Activated CD8-positive, alpha-beta memory T cell treated with anti-CD3 and anti-CD28 coated beads, Interleukin-2, amount 50 U/mL, for 48 hours (primary cell): ENCODE measurements at places on chromosomes 2 and 18.

GRCh38 chr2:237527233-237527632, 39.1 kb upstream of the PRLH start:
- no peak for DNase-seq

GRCh38 chr2:152587187-152587947, 129.9 kb downstream of the PRPF40A start:
- DNase-seq, result no peak

DNA sequence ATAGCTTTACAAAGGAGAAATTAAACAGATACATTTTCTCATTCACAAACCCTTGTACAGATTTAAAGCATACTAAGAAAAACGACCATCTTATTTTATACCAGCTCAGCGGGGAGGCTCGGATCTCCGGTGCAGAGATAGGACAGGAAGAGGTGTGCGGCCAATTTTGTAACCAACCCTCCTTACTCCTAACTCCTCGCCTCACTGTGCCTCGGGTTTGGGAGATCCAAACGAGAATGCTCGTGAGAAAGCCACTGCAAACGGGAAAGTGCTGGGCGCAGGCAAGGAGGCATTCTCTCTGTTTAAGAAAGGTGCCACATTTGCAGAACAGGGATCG, 1.2 kb downstream of the KDSR start:
- DNase-seq, result peak; percentile 57

- no peak for DNase-seq
Measured at GRCh38 chr2:174376967-174377366, 18.6 kb upstream of the SCRN3 start.

GRCh38 chr2:236512902-236513435, 56.7 kb upstream of the ACKR3 start:
- DNase-seq, result peak; percentile 76

DNA sequence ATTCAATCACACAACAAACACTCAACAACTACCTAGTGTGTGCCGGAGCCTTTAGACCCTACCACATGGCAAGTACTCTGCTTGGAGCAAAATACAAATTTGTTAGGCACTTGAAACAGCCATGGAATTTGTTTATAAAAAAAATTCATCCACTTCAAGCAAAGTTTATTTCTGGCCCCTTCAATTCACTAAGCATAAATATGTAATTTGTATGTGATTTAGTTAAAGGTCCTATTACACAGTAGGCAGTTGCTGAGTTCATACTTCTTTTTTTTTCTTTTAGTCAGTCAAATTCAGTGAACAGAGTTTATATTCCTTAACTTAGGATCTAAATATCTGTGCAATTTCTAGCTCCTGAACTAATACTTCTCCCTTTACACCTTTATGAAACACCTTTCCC, 22.5 kb downstream of the GCFC2 start:
- DNase-seq, result no peak

DNA sequence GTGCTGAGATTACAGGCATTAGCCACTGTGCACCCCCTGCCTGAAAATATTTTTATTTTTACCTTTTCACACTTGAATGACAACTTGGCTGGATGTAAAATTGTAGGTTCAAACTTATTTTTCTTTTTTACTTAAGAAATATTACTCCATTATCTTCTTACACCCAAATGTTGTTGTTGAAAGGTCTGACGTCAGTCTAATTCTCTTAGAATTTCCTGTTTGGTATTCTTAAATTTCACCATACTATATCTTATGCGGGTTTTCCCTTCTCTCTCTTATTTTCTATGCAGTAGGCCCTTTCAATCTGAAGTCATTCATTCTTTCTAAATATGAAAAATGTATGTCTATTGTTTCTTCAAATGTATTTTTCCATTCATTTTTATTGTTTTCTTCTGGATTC, 29.1 kb upstream of the RAB11FIP5 start:
- DNase-seq, result no peak

GRCh38 chr2:17107151-17107550, 411.1 kb downstream of the RAD51AP2 start:
- no peak for DNase-seq

GRCh38 chr2:157875641-157876065, 477 bp downstream of the ACVR1 start:
- peak; percentile 82 for DNase-seq

GRCh38 chr18:8980918-8981317, 121.6 kb upstream of the NDUFV2 start:
- DNase-seq, result no peak

DNA sequence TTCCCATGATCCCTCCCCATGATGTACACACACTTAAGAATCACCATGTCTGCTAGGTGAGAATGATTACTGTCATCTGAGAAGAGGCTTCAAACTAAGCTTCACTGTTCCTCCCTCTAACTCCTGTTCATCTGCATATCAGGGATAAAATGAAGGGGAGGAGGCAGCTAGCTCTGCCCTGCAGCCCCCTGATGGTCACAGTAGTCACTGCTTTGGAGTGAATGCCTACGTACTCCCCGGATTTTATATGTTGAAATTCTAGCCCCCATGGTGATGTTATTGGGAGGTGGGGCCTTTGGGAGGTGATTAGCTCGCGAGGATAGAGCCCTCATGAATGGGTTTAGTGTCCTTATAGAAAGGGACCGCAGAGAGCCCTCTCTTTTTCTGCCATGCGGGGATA, 156.4 kb downstream of the NCKAP5 start:
- no peak for DNase-seq

DNA sequence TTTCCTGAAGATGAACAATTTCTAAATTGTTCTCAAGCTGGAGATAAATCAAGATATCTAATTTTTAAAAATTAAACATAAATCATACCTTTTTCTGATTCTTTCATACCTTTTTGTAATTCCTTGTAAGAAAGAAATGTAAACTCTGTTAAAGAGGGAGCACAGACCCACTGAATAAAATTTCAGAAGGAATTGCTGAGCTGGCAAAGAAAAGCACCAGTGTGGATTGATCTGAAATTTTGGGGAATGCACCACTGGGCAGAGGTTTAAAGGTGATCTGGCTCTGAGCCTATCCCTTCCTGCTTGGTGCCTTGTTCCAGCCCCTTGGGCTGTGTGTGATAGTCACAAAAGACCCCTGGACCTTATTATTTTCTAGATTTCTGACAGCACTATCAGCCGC, 118.3 kb upstream of the THSD7B start:
- no peak for DNase-seq

DNA sequence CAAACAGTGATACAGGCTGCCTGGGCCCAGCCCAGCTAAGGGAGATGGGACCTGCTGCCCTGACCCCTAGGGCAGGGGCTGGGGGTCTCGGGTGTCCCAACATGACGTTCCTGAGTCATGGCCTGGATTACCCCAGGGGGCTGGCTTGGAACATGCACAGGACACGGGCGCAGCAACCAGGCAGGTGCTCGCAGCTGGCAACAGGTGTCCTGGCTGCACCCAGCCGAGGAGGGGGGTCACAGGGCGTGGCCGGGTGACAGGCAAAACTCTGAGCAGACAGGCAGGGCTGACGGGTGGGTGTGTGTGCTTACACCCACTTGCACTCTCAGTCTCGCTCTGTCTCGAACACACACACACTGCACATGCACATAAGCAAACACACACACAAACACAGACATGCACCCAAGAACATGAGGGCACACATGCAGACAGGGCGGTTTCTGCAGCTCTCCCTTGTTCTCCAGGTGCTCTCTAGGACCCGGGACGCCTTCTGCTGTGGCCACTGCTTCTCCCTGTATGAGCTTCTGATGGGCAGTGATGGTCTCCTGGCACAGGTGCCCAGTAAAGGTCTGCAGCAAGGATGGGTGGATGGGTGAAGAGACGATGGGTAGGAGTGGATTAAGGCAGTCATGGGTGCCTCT, 33.7 kb upstream of the TAF1B start:
- DNase-seq, result peak; percentile 42

- no peak for DNase-seq
Measured at GRCh38 chr2:138712212-138712979, 67.8 kb downstream of the NXPH2 start.

- no peak for DNase-seq
Measured at GRCh38 chr2:62362561-62362960, 143.4 kb downstream of the TMEM17 start.

GRCh38 chr2:2570360-2570759, 239.3 kb upstream of the MYT1L start:
- DNase-seq, result no peak

- DNase-seq, result no peak
Measured at GRCh38 chr2:224608104-224608503, 22.9 kb upstream of the CUL3 start.

- DNase-seq, result no peak
Measured at GRCh38 chr18:50461251-50461650, 86.4 kb downstream of the SKA1 start.

DNA sequence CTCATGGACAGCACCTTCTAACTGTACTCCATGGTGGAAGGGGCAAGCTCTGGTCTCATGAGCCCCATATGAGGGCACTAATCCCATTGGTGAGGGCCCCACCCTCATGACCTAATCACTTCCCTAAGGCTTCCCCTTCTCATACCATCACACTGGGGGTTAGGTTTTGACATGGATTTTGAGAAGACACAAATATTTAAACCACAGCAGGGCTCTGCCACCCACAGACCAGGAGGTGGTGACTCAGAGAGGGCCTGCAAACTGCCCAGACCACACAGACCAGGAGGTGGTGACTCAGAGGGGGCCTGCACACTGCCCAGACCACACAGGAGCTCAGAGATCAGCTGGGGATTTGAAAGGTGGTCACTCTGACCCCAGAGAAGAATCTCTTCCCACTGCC, 222.0 kb downstream of the KLHL29 start:
- DNase-seq, result no peak

GRCh38 chr2:48525269-48525943, 4.5 kb upstream of the STON1 start:
- no peak for DNase-seq

DNA sequence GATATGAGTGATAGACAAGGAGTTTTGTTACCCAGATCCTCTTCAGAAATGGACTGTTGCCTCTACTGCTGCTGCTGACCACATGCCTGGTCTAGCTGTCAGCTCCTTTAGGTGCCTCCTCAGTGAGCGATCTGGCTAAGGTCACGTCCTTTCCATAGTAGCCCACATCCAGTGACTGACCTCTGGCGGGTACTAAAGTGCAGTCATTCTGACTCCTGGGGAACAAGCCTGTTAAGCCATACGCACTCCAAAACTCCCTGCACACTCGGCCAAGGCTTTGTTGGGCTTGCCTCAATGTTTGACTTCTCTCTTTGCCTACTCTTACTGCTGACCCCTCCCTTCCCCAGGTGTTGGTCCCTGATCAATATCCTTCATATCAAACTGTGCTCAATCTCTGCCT, 685.2 kb downstream of the IRS1 start:
- no peak for DNase-seq

GRCh38 chr2:1739961-1740715, 4.2 kb downstream of the PXDN start:
- DNase-seq, result peak; percentile 33

DNA sequence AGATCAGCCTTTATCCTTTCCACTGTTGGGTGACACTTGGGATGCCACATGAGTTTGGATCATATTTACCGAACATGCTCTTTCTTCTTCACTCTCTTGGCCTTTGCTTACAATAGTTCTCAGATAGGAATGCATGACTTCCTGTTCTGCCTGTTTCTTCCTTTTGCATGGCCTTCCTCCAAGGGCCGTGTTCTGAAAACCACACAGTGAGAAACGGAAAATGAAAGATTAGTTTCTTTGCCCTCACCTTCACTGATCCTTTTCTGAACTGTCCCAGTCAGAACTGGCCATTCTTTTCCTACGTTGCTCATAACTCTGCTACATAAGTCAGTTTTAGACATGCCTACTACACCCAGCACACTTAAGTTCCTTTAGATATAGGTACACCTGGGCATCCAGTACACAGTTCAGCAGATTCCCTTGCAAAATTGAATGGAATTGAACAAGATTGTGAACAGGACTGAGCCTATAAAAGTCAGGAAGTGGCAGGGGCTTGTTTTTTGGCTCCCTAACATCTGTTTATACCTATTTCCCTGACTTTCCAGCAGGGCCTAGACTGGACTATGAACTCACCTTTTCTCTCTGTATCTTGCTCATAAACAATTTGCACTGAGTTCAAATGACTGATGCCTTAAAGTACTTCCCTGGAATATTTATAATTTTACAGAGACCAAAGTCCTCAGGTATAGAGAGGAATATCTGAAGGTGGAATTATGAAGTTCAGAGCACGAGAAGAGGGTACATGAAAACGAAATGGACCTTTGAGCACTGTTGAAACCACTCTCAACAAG, 186.4 kb upstream of the ST6GAL2 start:
- no peak for DNase-seq

- DNase-seq, result no peak
Measured at GRCh38 chr2:133653056-133653455, 84.8 kb upstream of the NCKAP5 start.

- DNase-seq, result no peak
Measured at GRCh38 chr2:214730248-214730647, 79.2 kb downstream of the BARD1 start.

- no peak for DNase-seq
Measured at GRCh38 chr18:2423761-2424160, 147.5 kb downstream of the METTL4 start.
